Activated CD4-positive, alpha-beta memory T cell treated with anti-CD3 and anti-CD28 coated beads, Interleukin-2, amount 10 ng/mL, durations not matched to agents 7 days and 5 days (primary cell): ENCODE measurements at places on chromosomes 4 and X.

GRCh38 chr4:25585901-25586523 is 69.6 kb upstream of the SLC34A2 start:
- no peak for DNase-seq

DNA sequence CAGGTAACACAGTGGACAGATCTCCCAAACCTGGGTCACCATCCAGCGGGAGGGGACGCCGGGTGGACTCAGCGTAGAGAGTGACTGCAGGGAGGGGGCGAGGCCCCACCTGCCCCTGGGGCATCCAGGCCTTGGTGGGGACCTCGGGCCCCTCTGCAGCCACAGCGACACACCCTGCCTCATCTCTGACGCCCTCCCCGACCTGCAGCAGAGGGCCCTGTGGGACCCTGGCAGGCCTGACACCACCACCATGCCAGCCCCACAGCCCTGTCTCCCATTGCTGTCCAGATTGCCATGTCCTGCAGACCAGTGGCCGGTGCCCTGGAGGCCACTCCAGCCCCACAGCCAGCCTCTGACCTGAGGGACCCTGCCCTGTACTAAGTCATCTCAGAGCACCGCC is 45.2 kb downstream of the FAM53A start:
- DNase-seq, result no peak

GRCh38 chr4:13541720-13542576 is 2.4 kb downstream of the NKX3-2 start:
- no peak for DNase-seq

GRCh38 chr4:151238477-151238876 is 38.5 kb upstream of the PRSS48 start:
- no peak for DNase-seq

- no peak for DNase-seq
These were observed 507 bp downstream of the MFAP3L start for GRCh38 chr4:170025523-170026252.

DNA sequence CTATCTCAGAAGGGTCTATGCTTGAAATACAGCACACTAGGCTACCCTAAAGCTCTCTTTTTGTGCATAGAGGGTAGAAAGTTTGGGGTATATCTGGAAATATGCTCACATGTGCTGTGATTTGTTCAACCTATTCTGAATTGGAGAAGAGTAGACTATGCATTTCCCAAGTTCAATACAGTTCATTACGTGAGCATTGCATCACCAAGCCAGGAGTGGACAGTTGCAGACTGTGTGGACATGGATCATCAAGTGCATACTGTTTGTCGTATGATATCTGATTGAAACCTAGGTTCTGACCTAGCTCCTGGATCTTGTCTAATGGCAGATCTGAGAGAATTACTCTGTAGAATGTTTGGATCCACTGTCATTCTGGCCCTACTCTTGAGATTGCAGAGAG is 161.1 kb downstream of the FRAS1 start:
- no peak for DNase-seq

DNA sequence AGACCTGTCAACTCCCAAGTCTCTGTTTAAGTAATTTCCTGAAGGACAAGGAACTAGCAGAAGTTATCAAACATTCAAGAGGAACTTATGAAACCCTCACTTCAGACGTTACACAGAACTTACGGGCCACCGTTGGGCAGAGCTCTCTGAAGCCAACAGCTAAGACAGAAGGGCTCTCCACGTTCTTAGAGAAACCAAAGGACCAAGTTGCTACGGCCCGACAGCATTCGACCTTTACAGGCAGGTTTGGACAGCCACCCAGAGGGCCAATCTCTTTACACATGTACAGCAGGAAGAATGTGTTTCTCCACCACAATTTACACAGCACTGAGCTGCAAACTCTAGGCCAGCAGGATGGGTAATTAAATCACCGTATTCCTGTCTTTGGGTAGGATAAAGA is 705.1 kb upstream of the GRID2 start:
- no peak for DNase-seq

DNA sequence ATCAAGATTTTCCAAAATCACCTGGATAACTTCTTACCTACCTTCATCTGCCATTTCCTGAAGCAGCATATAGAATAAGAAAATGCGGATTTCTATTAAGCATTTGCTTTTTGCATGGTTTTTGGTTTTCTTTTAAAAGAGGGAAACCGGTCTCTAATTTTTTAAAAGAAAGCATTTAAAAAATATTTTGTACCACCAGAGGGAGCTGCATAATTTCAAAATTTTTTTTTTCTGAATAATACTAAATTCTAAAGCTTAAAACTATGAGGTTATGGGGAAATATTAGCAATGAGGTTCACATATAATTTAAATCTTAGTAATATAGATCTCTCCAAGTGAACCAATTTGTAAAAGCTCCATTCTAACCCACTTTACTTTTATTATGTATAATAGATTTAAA is 137.7 kb upstream of the TENT5D start:
- no peak for DNase-seq

GRCh38 chr4:16035843-16036242 is 48.0 kb downstream of the PROM1 start:
- DNase-seq, result no peak

GRCh38 chr4:95410387-95410977 is 138.3 kb downstream of the UNC5C start:
- DNase-seq, result no peak

DNA sequence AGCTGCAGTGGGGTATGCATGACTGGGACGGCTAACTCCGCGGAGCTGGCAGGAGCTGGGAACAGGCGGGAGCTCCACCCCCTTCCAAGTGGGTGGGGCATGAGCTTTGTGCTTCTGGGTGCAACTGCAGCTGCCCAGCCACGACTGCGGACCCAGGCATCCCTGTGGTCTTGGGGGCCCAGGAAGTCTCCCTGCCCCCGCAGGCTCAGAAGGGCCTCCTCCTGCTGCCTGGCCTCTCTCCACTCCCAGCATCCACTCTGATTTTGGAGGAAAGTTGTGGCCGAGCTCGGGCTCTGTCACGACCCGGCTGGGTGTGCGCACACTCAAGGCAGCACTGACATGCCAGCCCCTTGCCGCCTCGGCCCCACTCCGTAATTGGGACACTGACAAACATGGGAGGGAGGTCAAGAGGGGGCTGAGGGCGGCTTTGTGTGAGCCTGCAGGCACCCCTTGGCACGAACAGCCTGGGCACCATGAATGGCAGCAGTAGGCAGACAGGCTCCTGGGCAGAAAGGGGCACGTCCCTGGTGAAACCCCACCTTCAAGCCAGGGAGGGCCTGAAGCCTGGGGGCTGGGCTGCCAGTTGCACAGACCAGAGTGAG is 822.6 kb downstream of the GLUD2 start:
- DNase-seq, result no peak

GRCh38 chr4:109232681-109233080 is 69.8 kb downstream of the COL25A1 start:
- DNase-seq, result no peak

DNA sequence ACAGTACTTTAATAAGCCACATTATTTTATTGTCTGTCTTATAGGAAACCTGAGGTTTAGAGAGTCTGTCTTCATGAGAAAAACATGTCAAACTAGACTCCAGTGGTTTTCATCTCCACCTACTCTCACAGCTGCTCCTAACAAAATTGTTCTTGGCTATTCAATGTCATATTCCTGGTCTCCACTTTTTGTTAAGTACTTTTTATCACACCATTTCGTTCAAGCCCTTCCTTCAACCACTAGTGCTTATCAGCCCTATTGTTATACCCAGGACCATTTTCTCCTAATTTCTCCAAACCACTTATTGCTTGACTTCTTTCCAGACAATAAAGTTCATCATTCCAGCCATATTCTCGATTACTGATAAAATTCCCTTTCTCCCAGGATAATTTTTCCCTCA is 1674.3 kb upstream of the AGA start:
- no peak for DNase-seq

DNA sequence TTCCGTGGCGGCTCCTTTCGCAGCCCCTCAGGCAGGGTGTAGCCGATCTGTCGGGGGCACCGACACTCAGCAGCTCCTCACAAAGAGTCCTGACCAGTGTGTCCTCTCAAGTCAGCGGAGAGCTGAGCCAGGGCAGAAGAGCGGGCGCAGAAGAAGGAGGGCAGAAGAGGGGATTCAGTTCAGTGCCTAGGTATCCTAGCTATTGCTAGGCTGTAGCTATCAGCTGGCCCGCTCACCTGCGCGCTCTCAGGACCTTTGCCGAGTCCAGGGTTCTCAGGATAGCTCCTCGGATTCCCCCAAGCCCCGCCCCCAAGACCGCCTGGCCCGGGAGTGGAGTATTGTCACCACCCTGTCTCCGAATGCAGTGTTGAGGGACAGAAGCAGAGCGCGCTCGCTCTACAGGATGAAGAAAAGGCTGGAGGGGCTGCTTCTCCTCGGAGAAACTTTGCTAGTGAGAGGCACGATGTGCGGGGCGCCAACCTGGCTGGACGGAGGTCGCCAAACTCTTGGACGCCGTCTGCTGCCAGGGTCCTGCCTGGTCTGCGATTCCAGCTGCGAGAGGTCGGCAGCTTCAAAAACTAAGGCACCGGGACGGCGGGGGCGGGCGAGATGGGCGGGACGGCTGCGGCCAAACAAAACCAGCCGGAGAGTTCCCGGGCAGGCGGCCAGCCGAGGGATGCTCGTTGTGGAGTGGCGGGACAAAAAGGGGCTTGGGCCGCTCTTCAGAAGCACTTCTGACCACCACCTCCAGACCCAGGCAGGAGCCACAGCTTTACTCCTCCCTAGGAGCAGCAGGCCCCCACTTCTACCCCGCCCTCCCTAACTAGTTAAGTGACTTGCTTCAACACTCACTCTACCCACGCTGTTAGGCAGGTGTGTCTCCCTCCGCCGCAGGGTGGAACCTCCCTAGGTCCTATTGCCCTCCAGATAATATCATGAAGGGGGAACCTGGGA is at the start of gene XKRX:
Gene XKRX (minus strand): TSS at position 258 of the 954 bp plus-strand sequence. CDS start 613 bp downstream, outside the sequence.
- DNase-seq, result peak; percentile 25

DNA sequence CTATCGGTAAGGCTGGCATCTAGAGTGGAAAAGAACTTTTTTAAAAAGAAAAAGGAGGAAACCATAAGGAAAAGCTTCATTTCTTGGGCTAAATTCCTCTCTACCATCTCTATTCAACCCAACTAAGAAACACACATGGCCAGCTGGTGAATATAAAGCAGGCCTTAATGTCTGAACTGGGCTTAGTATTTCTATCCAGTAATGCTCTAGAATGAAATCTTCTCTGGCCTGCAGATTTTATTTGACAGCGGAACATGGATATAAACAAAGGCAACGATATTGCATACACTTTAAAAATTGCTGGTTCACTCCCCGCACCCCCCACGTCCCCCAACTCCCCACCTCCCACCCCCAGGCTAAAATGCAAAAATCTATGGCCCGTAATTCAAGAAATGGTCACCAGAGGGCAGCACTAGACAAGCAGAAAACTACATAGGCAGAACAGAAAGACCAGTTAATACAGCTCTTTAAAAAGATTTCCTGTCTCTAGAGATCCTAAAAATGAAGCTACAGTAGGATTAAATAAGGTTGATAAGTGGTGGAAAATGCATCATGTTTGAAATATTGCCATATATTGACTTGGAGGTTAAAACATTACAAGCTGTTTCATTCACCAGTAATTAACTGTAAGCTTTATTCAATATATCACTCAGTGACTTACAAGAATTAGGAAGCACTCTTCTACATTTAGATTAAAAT is 155.2 kb upstream of the GALNT7 start:
- DNase-seq, result peak; percentile 46

DNA sequence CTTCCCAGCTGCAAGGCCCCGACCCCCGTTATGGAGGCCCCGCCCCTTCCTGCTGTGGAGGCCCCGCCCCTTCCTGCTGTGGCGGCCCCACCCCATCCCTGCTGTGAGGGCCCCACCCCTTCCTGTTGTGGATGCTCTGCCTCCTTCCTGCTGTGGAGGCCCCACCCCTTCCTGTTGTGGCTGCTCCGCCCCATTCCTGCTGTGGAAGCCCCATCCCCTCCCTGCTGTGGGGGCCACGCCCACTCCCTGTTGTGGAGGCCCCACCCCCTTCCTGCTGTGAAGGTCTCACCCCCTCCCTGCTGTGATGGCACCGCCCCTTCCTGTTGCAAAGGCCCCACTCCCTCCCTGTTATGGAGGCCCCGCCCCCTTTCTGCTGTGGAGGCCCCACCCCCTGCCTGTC is 104.9 kb upstream of the PSAPL1 start:
- peak; percentile 88 for DNase-seq

- DNase-seq, result no peak
These were observed 71.2 kb downstream of the JADE1 start for GRCh38 chr4:128880662-128881061.

DNA sequence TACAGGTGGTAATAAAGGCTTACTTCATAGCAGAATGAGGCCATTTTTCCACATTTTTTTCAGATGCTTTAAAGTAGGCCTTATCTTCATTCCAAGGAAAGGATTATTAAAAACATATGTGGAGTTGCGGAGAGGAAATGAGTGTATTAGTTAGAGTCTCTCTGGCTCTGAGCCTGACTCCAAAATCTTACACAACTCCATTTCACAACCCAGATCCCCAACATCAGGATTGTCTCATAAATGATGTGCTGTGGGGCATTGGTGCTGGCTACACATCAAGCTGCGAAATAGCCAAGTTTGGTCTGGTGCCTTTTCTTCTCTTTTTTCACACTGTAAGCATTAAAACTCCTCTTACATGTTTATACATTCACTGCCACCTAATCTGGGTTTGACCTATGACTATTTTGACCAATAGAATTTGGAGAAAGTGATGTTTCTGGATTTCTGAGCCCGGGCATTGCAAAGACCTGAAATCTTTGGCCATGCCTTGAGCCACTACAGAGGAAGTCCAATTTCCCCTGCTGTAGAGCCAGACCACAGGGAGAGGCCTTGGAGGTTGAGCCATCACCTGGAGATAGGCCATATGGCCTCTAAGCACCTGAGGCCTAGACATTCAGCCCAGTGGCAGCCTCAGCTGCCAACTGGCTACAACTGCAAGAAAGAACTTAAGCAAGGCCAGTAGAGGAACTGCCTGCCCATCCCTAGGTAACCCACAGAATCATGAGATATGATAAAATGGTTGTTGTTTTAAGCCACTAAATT is 16.7 kb upstream of the SOD3 start:
- no peak for DNase-seq

- no peak for DNase-seq
These were observed 36.3 kb downstream of the ARAP2 start for GRCh38 chr4:36207831-36208520.

- no peak for DNase-seq
These were observed 3.4 kb upstream of the REELD1 start for GRCh38 chr4:146210890-146211289.

DNA sequence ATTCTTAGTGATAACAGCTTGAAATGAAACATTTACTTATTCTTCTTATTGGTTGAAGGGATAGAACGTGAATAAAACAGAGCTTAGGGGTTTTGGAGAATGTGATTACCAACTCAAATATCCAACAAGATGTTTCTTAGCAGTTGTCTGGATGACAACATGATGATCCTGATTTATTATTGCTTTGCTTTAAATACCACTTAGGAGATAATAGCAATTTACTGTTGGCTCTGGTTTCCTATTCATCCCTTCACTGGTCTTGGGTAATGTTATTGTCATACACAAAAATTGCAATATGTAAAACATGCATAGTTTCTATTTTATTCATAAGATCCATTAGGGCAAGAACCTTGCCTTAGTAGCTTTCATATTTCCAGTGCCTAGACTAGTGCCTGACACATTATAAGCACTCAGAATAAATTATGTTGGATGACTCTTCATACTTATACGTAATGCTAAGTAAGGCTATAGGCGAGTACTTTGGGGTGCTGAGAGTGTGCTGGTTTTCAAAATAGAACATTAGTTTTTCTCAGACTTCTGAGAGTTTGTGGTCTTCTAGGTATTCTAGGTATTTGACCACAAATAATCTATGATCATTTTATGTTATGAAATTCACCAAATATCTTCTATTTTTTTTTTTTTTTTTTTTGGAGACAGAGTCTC is 58.6 kb upstream of the PGRMC2 start:
- DNase-seq, result no peak
